SK-N-SH (cell line): ENCODE measurements at places on chromosomes 2 and 18. TPM values are rescaled to one million over a fixed set of nuclear protein-coding genes. Genes with fewer than 3 reads are reported as not detected.

- no peak for DNase-seq
These were observed 39.1 kb downstream of the ACKR3 start for GRCh38 chr2:236608710-236609109.

The FAM237A gene
- polyA plus RNA-seq, result not detected in 2 replicates

The B3GNT7 gene
- polyA plus RNA-seq, result 0.05 and 0.12 TPM in 2 replicates

DNA sequence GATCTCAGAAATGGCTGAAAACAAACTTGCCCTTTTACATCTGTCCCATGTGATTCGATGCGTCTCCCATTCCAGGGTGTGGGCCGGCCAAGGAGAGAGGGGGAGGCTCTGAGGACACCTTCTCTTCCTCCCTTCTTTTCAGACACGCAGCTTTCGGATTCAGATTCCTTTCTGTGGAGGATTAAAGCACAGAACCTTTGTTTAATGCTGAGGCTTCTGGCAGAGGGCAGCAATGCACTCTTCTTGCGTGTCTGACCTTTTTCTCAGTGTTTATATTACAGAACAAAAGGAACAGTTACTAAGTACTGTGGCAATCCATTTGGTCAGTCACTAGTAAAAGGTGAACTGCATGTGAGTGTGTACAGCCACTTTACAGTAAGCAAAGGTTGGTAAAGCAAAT is 268.9 kb upstream of the CCDC68 start:
- DNase-seq, result no peak

- DNase-seq, result peak; percentile 40
These were observed at the start of gene SYT4 for GRCh38 chr18:43277164-43277600. Gene SYT4 (minus strand): TSS chr18:43277490. CDS start chr18:43277281, 209 bp downstream.
